ENCODE measurements at places on chromosomes 13 and 19.

DNA sequence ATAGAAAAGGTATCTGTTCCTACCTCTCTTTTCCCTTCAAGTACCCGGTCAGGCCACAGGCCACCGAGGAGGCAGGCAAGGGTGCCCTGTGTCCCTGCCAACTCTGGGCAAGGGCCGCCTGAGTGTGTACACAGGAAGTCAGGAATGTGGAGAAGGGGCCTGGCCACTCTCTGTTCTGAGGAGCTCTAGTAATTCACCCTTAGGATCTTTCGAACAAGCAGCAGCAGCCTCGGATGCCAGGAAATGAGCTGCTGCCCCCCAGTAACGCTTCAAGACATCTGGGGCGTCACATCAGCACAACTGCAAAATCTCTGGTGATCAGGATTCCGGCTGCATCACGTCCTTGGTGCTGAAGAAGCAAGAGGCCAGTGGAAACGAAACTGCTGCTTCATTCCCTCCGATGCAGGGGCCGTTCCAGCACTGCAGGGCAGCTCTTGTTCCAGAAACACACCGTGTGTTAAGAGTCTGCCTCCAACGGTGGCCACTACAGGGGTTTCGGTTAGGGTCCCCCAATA lies 2.0 kb downstream of the RAB20 start:
- no peak for DNase-seq

DNA sequence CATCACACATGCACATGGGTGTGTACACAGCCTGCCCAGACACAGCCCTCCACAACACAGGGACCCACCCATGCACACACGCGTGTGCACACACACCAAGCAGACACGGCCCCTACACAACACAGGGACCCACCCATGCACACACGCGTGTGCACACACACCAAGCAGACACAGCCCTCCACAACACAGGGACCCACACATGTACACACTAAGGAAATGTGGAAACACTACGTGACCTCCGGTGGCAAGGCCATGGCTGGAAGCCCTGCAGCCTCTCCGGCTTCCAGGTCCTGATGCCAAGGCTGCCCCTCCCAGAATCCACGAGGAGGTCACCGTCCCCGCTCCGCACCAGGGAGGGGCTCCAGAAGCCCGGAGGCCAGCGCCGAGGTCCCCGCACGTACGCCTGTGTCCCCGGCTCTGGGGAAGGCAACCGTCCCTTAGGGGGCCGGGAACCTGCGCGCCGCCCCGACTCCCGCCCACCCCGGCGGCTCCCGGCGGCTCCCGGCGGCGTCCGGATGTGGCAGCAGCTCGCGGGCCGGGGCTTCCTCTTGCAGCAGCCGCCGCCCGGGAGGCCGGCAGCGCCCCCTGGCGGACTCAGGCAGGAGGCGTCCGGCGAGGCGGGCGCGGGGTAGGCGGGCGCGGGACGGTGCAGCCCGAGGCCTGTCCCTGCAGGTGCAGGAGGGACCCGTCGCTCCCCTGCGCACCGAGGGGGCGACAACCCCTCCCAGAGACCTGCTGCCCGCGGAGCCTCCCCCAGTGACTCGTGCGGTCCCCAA lies 29.8 kb upstream of the GRTP1 start:
- no peak for DNase-seq

GRCh38 chr13:35808846-35809245 lies 322.3 kb downstream of the DCLK1 start:
- DNase-seq: no peak

- no peak for DNase-seq
Observed at GRCh38 chr13:51623473-51623872, 39.2 kb downstream of the WDFY2 start.

GRCh38 chr13:78198419-78198818 lies 279.8 kb upstream of the EDNRB start:
- no peak for DNase-seq

Data from kidney epithelial cell (primary cell).